ENCODE measurements at places on chromosomes 2 and 18.

GRCh38 chr2:236352761-236353593 is 88.8 kb upstream of the ASB18 start:
- DNase-seq, result no peak

- no peak for DNase-seq
These were observed 618.1 kb downstream of the XIRP2 start for GRCh38 chr2:167506395-167506794.

GRCh38 chr2:241095594-241096290 is 6.3 kb downstream of the MTERF4 start:
- no peak for DNase-seq

DNA sequence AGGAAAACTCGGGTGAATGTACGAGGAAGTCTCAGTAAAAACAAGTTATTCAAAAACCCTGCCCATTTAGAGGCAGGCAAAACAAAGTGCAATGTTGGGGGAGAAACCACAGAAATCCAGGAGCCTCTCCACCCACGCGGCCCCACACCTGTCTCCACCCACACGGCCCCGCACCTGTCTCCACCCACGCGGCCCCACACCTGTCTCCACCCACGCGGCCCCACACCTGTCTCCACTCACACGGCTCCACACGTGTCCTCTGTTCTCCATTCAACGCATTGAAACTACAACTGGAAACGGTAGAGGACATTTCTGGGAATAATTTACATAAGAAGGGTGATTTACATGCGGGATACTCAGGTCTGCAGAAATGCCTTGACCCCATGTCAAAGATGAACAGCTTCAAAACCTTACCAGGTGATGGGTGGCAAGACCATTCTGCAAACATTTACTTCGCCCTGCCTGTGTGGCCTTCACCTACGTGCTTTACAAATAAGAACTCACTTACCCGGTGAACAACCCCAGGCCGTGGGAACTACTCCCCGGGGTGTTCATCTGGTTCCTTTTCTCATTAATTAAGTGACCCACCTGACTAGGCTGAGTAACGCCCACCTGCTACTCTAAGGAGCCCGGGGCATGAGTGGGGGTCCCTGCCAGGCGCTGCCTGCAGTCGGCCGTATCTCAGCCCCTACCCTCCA is 100.4 kb downstream of the EIPR1 start:
- DNase-seq, result no peak

- no peak for DNase-seq
These were observed 7.7 kb upstream of the ST8SIA5 start for GRCh38 chr18:46764586-46764985.

DNA sequence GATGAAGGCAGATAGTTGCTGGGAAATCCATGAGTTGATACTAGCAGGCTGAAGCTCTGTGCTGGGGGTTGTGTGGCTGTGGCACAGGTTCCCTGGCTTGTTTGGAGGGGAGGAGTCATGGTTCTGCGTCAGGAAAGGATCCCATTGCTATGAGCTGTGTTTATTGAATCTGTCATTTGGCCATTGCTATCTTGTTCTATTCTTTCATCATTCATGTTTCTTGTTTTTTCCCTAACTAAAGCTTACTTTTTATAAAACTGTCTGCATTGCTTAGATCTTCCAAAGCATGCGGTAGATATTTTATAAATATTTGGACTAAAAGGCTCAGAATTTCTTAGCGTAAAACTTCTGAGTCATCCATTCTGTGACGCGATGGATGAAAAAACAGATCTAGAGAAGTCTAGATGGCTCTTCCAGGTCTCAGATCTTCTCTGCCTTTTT is 335.3 kb downstream of the PTPRM start:
- DNase-seq, result no peak

- DNase-seq, result no peak
These were observed 502.2 kb downstream of the NRXN1 start for GRCh38 chr2:50529600-50530218.

- DNase-seq, result no peak
These were observed 287.3 kb downstream of the CMPK2 start for GRCh38 chr2:6578416-6578815.

DNA sequence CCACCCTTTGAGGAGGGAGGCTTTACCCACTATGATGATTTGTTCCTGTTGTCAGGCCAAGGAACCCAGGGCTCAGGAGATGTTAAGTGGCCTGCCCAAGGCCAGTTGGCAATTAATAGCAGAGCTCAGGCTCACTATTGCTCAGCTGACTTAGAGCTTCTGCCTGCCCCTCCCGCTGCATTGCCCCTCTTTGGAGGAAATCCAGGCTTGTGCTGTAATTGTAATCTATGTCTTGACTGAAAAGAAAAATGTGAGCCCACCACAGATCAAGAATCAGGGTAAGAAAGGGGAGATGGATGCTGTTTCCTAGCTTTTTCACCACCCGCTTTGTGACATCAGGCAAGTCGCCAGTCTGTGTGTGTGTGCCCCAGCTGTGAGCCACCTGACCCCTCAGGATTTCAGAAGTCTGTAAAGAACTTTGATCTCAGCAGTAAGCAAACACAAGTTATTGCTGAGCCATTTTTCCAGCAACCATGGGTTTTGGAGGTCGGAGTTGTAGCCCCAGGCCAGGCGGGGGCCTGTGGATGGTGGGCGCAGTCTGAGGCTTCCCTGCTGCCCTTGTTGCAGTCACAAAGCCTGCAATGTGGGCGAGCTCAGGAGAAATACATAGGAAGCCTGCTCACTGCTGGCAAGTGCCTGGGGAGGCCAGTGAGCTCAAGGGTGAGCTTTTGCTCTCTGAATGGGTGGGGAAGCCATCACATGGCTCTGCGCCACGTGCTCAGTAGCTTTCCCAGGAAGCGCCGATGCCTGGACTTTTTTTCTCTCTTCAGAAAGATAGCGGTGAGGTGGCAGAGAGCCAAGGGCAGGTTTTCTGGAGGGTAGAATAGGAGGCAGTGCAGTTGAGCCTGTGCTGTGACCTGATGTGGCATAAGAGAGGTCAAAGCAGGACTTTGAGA is 6.1 kb downstream of the CABLES1 start:
- no peak for DNase-seq
